NCI-H524 (cell line): ENCODE measurements at places on chromosomes 2 and 18.

GRCh38 chr2:191233533-191233932 lies 11.7 kb upstream of the MYO1B start:
- no peak for DNase-seq

DNA sequence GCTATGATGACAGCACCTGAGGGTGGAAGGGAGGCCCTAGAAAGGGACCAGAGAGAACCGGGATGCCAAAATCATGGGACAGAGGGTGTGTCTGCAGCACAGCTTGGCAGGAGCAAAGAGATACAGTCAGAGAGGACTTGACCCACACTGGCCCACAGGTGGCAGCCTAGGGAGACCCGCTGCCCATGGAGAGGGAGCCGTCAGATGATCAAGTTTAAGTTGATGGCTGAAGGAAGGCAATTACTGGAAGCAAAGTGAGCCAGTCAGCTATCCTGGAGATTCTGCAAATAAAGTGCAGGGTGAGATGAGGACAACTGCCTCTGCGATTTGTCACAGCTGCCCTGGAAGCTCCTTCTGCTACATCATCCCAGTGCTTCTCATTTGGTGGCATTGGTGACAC lies 74.0 kb downstream of the CMPK2 start:
- no peak for DNase-seq

DNA sequence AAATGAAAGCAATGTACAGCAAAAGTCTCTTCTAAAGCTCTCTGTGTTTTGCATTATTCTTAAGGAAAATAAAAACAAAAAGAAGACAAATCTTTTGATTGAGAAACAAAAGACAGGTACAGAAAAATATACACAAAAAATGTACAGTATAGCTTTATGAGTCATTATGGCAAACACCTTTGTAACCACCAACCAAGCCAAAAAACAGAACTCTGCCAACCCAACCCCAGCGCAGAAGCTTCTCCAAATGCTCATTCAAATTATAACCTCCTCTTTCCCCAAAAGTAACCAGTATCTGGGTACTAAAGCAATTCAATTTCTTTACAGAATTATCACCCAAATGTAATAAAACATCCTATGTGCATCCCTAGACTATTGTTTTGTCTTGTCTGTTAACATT lies 255.9 kb upstream of the STON1 start:
- no peak for DNase-seq

DNA sequence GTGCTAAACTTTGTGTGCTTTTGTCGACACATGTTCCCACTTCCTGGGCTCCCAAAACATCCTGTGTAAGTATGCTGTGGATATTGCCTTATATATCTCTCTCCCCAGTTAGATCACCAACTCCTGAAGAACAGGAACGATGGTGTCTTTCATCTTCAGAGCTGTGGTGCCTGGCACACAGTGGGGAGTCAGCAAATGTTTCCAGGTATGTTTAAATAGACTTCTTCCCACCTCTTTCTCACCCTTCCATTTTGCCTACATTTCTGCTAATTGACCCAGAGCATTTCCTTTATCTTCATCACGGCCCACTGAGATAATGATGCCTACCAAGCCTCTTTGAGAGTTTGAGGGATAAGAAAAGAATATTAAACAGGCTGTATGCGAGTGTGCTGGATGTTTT lies 60.7 kb downstream of the RND3 start:
- DNase-seq = no peak

DNA sequence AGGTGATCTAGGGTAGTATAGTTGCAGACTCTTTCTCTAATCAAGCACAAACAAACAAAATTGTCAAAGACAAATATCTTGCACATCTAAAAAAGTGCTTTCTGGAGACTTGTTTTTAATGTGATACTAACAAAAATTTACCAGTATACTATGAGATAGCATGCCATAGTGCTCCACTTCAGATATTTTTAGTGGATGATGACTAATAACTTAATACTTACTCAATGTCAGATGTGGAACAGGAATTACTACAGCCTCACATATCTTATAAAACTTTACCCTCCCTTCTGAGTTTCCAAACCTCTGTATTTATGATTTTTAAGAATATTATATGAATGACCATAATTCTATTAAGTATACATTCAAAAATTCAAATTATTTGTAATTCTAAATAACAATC lies 1162.0 kb upstream of the SLC39A10 start:
- DNase-seq = no peak

DNA sequence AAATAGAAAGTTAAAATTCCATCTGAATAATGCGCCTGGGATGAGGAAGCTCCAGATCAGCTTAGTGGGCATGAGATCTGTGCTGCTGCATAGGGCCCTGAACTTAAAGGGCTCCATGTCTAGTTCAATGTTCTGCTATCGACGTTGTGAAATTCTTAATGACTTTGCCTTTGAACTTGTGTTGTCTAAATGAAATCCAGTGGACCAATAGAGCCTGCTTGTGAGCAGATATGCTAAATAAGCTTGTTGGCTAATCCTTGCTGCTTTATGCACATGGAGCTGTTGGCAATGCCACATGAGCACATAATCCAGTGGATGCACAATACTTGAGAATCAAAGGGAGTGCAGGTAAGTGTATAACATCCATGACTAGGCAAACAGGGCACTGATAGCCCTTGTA lies 228.6 kb downstream of the TNS1 start:
- DNase-seq = no peak

DNA sequence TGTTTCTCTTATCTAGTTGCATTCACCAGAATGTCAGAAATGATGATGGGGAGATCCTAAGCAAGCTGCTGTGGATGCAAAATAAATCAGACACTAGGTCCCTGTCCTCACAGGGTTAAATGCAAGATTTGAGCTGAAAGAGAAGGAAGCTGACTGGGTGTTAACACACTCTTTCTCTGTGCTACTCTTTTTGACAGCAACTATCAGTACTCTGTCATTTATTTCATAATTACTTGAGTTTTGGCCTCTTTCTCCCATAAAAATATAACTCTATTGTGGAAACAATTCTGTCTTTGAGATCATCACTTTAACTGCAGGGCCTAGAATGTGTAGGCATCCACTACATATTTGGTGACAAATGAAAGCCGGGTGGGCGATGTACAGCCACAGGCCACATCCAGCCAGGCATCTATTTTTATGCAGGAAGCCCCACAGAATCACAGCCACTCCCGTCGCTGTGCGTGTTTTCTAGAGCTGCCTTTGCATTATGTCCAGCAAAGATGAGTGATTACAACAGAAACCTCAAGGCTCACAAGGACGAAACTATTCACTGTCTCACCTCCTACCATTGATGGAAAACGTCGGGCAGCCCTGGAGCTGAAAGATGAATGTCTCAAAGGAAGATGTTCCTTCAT lies 849.0 kb downstream of the RNF144A start:
- no peak for DNase-seq
